Ecto neural progenitor cell (in vitro differentiated cells): ENCODE measurements at places on chromosomes 3 and 15.

- no peak for DNase-seq
Measured at GRCh38 chr3:183698756-183699155, 1.2 kb downstream of the YEATS2 start.

GRCh38 chr3:76310667-76311066, 525.3 kb upstream of the ZNF717 start:
- no peak for DNase-seq

GRCh38 chr3:98945101-98945524, 43.6 kb upstream of the DCBLD2 start:
- DNase-seq, result no peak

GRCh38 chr3:188976407-188976806, 195.4 kb upstream of the TPRG1 start:
- DNase-seq, result no peak

GRCh38 chr15:66658044-66658443, 44.0 kb upstream of the SMAD6 start:
- DNase-seq, result no peak

DNA sequence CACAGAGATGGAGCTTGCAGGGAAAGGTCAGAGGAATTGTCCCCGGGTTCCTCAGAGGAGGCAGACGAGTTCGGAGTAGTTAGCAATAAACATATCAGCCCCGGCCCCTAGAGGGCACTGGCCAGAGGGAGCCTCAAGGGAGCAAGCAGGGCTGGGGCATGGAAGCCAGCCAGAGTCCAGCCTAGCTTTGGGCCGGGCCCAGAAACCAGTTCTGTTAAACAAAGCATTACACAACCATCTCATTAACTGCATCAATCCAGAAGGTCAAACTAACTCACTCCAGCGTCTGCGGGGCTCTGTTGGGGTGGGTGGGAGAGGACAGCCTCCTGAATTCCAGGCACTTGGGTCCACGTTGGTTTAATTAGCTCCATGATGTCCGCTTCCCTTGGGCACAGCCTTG, 41.0 kb upstream of the IREB2 start:
- DNase-seq, result no peak

GRCh38 chr3:184663356-184663755, 48.5 kb downstream of the MAGEF1 start:
- no peak for DNase-seq

GRCh38 chr3:193827040-193827669, 234.1 kb downstream of the OPA1 start:
- no peak for DNase-seq

DNA sequence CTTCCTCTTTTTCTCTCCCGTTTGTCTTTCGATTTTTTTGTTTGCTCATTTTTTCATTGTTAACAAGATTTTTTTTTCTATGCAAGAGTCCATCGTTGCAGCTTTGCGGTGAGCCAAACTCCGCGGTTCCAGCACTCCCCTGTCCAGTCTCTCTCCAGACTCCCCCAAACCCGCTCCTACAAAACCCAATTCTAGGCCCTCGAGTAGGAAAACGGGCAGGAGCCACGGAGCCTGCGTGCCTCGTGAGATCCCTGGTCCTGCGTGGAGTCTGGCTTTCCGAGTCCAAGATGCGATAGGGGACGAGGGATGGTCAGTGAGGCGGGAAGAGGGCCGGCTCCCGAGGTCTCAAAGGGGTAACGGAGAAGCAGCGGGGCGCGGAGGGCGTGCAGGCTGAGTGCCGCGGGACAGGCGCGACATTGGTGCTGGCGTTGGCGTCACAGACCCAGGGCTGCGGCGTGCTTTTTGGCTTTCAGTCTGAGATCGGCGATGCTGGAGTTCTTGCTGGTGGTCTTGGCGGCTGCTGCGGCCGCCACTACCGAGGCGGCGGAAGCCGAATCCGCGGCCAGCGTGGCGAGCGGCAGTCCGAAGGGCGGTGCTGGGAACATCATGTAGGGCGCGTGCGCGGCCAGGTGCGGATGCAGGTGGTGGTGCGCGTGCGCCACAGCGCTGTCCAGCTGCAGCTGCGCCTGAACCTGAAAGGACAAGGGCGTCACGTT, 8.5 kb downstream of the SHOX2 start:
- peak; percentile 92 for DNase-seq

DNA sequence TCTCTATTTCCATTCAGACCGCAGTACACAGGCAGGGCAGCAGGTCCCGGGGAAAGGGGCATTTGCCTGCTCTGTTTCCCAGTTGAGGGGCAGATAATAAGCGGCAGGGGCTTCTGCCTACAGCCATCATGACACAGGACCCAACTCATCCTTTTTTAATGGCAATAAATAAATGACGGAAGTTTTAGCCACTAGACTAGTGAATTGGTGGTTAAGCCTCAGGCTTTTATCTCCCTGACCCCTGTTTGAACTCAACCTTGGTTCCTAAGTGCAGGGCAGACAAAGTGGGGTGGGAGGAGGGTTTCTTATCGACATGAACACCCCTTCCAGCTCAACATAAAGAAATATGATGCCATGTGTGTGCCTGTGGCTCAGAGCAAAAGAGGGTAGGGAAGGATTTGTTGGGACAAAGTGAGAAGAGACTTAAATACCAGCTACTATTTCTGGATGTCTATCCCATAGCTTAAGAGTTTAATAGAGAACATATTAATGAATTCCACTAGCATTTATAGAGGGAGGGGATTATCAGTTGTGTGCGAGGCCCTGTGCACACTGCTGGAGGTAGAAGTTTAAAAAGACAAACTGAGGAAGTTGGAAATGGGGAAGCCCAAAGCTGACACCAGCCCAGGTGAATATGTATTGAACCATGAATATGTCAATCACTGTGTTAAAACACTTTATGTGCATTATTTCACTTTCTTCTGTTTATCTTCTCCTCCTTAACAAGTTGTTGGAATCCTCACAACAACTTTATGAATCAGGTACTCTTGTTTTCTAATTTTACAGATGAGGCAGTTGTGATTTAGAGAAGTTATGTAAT, 939.4 kb downstream of the MCTP2 start:
- no peak for DNase-seq

DNA sequence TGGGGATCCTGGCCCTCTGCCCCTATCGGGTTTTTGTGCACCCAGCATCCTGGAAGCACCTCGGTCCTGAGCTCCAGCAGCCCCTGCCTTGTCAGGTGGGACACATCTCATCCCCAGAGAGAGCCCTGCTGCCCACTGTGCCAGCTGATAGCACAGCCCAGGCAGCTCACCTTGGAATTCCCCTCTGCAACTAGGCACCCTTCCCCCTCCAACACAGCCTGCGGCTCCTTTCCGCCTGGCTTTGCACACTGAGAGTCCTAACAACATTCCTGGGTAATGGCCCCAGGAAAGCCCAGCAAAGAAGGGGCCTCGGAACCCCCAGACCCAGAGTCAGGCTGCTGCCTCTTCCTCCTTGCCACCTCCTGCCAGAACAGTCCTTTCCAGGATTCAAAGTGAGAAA, 5.9 kb downstream of the HCN4 start:
- DNase-seq, result no peak

DNA sequence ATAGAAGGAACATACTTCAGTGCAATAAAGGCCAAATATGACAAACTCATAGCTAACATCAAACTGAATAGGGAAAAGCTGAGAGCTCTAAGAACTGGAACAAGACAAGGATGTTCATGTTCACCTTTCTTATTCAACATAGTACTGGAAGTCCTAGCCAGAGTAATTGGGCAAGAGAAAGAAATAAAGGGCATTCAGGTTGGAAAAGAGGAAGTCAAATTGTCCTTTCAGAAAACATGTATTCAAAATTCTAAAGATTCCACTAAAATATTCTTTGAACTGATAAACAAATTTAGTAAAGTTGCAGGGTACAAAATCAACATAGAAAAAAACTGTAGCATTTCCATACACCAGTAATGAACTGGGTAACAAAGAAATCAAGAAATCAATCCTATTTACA, 12.2 kb upstream of the ZNF197 start:
- DNase-seq, result no peak

GRCh38 chr3:14440531-14441239, 38.3 kb downstream of the SLC6A6 start:
- DNase-seq, result peak; percentile 75

GRCh38 chr3:183392186-183393034, 36.0 kb downstream of the MCF2L2 start:
- DNase-seq, result no peak

DNA sequence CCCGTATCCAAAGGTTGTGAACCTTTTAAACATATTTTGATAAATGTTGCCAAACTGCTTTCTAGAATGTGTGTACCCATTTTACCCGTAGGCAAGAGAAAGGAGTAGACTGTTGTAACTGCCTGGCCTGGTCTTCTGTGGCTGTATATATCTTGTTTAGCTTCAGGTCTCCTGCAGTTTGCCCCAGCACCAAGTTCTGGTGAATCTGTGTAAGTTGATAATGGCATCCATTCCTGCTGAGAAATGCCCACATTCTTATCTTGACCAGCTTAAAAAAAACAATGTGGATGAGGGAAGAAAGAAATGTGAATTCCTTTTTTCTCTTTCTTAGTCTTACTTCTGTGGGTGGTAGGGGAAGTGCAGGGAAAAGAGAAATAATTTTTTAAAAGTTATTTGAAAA, 53.3 kb upstream of the TLE3 start:
- no peak for DNase-seq

DNA sequence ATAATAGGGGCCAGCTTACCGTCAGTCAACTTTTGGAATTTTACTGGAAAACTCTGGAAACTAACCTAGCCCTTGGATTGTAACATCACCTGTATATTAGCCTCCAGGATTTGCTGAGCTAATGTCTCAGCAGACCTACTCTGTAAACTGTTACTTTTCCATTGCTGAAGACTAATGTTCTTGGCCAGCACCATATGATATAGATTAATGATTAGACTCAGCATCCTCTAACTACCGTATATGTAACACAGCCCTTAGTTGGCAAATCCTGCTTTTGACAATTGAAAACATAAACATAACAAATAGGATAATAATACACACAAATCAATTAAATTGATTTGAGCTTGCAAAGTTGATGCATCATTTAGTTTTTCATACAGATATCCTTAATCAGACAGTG, 26.6 kb upstream of the GBE1 start:
- no peak for DNase-seq

GRCh38 chr15:69531665-69532027, 79.0 kb downstream of the RPLP1 start:
- no peak for DNase-seq

DNA sequence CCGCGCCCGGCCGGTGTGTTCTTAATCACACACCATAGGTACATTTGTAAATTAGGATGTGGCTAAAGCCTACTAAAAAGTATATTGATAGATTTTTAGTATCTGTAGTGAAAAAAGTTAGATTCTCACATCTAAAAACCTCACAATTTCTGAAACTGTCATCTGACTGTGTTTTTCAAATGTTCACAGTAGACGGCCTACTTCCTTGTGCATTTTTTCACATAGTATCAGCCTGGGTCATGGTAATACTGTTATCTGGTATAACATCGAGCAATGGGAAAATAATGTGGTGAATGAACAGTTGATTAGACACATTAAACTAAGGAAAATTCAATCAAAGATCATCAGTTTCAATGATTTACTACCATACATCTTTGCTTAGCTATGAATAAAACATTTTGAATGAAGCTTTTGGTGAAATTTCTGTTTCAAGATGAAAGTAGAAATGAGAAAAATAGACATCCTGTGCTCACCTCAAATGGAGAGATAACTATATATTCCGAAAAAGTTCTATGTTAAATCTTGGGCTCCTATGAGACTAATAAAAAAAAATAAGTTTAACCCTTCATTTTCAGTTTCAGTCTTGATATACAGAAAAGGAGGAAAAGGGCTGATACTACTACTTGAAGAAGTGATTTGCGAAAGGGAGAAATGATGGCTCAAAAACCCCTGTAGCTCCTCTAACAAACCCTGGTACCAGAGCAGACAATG, 262.7 kb downstream of the ZBTB20 start:
- DNase-seq, result no peak

DNA sequence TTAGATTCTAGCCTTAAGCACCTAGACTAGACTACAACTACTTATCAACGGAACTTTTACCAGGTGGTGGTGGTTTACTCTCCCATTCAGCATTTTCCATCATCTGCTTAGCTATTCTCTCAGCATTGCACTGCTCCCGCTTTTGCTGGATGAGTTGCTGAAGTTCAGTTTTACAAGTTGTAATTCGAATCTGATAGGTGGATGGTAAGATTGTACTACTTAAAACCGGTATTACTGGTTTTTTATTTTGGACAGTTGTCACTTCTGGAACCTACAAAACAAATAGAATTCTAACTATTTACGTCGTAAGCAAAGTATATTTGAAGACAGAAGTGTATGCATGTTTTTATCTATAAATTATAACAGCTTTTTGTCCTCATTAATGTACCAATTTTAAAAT, 41.1 kb downstream of the PIK3R4 start:
- no peak for DNase-seq

DNA sequence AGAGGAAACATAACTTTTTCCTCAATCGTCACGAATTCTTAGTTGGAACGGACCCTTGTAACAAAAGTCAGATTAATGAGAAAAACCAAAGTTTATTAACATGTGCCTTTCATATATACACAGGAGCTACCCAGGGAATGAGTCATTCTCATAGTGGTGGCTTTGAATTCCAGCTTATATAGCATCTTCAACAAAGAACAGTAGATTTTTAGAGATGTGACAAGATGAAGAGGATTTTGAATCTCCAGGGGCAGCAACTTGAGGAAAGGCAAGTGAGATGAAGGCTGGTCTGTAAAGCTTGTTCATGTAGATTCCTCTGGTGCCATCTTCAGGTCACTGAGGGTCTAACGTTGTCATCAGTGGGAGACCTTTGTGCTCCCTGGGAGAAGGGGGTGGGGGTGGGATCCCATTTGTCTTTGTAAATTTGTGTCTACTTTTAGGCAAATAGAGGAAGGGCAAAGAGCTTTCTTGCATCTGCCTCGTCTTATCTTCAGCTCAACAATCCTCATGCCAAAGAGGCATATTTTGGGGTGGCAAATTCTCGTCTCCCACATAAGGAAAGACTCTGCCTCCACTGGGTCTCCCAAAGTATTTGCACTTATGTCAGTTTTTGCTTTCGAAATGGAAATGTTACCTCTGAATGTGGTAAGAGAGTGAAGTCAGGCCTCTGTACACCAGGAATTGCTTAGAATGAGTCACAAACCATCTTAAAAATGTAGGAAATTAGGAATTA, 29.5 kb downstream of the CLEC3B start:
- DNase-seq, result no peak

DNA sequence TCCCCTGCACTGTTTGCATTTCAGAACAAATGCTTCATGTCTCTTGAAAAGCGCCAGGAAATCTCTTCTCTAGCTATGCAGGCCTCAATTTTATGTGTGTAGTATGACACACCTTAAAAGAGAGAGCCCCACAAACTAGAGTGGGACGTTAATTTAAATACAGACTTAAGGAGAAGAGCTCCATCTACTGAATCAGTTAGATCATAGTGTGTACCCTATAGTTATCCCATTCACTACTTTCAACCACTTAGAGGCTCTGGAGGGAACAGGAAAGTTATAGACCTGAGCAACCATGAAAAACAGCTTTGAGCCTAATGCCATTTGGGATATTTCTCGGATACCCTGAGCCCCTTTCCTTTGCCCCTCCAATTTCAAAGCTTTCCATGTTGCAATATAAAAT, 153.7 kb downstream of the TIGIT start:
- no peak for DNase-seq
